NCI-H1930 (cell line): ENCODE measurements at places on chromosomes 7 and 10.

GRCh38 chr7:158240801-158241200 lies 346.8 kb downstream of the PTPRN2 start:
- no peak for DNase-seq

DNA sequence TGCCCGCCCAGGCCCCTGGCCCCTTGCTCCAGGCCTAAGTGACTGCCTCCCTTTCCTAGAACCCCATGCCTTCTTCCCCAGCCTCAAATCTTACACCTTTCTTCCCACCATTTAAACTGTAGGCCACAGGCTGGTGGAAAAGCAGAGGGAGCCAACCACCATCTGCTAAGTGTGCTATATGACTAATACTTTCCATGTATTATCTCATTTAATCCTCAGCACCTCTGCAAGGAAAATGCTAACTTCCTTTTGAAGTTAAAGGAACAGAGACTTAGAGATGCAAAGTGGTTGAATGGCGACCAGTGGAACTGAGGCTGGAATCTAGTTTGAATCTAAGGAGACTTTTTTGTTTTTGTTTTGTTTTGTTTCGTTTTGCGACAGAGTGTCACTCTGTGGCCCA lies 17.8 kb upstream of the MTPAP start:
- no peak for DNase-seq

GRCh38 chr10:112409299-112409698 lies 35.4 kb downstream of the ACSL5 start:
- no peak for DNase-seq

DNA sequence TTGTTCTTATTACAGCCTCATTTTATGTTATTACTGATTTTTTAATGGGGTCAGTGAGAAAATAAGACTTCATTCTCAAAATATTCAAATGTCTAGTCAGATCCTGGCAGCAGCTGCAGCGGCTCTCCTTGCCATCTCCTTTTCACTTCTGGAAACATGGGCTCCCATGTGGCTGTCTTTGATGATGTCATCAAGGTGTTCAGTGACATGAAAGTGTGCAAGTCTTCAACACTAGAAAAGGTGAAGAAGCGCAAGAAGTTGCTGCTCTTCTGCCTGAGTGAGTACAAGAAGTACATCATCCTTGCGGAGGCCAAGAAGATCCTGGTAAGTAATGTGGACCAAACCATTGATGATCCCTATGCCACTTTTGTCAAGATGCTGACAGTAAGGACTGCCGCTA lies 19.6 kb downstream of the KLLN start:
- DNase-seq, result no peak

DNA sequence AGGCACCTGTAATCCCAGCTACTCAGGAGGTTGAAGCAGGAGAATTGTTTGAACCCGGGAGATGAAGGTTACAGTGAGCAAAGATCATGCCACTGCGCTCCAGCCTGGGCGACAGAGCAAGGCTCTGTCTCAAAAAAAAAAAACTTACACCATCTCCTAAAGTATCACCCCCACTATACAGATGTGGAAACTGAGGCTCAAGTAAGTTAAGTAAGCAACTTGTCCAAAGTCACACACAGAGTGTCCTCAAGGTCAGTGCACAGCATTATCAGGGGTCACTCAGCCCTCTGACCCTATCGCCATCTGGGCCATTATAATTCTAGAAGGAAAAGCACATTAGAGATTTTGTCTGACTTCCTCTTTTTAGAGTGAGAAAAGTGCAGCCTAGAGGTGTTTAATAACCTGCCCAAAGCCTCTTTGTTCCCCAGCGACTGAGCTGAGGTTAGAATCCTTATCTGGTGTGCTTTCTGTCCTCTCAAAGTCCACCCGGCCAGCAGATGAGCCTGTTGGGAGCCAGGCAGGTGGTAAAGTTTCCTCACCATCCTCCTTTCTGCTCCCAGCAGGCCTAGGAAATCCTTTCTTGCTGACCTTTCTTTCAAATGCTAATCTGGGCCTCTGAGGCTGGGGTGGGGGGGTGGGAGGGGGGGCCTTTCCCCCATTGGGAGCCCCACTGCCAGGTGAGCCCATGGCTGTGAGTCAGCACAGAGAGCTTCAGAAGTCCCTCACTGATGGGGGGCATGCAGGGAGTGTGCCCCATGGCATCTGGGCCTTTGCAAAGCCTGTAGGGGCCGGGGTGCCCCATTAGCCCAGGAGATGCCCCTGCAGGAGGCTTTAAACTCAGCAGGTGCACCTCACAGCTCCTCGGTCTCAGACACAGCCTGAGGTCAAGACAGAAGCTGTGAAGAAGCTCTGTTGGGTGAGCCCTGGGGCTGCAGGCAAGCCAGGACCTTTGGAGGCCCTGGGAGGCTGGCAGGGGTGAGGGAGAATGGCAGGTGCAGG lies 12.0 kb upstream of the KCNMA1 start:
- DNase-seq, result no peak

DNA sequence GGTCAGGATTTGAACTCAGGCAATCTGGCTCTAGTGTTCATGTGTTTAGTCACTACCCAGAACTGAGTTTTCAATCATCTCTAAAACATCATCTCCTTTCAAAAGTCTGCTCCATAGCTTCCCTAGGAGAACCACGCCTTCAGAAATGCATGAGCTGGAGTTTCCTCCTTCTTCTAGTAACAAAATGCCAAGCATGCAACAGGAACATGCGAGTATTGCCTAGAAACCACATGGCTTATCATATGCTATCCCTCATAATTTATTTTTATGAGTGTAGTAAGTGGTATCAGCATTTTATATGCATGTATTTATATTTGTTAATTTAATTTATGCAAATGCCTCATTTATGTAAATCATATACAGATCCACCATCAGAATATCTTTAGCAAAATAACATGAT lies 170.9 kb downstream of the RAB11FIP2 start:
- no peak for DNase-seq
